ENCODE measurements at places on chromosomes 2 and 18. TPM values are rescaled to one million over a fixed set of nuclear protein-coding genes. Genes with fewer than 3 reads are reported as not detected.

The CYP27C1 gene
- polyA plus RNA-seq, result 5.1 TPM

The DYSF gene
- polyA plus RNA-seq, result 146 TPM

The NR4A2 gene
- polyA plus RNA-seq, result 1.6 TPM

The APLF gene
- 1.3 TPM for polyA plus RNA-seq

DNA sequence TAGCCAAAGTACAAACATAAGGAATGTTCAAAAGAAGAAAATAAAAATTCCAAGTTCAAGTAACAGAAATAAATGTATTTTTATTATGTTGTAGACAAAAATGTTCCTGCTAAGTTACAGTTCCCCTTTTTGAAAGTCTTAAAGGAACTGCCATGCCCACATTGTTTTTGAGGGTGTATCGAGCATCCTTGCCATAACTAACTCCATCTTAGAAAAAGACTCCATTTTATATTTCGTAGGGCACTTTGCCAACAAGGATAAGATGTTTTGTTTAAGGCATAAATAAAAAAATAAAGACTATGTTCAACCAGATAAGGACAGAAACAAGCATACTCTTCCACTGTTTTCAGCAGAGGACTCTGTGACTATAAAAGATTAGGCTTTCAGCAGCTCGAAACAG lies 67.3 kb downstream of the TMEM237 start:
- no peak for DNase-seq

DNA sequence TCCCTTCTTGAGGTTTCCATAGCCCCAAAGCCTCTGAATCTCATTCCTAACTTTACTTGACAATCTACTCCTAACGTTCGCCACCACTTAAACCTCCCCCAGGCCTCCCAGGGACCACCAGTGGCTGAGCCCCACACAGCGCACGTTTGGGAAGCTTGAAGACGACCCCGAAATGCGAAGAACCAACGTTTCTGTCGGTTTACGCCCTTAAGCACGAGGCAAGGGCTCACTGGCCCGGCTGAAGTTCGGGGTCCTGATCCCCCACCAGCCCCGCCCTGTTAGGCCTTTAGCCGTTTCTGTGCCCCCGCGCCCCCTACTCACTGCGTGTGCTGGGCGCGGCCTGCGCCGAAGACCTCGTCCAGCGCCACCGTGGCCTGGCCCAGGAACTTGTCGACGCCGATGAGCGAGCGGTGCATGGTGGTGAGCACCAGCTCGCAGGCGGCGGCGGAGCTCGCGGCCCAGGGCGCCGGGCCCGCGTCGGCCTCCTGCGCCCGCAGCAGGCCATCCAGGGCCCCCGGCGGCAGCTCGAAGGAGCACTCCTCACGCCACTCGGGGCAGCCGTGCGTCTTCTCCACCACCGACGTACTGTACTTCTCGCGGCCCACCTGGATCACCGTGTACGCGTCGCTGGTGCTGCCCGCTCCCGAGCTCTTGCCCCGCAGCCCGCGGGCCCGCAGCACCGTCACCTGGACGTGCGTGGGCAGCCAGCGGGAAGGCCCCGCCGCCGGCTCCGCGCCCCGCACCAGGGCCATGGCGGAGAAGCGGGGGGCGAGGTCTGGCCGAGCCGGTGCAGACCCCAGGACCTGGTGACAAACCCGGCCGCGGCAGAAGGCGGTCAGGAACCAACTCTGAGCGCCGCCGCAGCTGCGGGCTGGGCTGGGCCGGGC lies 479 bp downstream of the RAB11FIP5 start:
- no peak for DNase-seq

GRCh38 chr2:11753452-11753885 lies 7.0 kb downstream of the LPIN1 start:
- no peak for DNase-seq

GRCh38 chr2:169732583-169733358 lies 861 bp upstream of the KLHL23 start:
- no peak for DNase-seq

DNA sequence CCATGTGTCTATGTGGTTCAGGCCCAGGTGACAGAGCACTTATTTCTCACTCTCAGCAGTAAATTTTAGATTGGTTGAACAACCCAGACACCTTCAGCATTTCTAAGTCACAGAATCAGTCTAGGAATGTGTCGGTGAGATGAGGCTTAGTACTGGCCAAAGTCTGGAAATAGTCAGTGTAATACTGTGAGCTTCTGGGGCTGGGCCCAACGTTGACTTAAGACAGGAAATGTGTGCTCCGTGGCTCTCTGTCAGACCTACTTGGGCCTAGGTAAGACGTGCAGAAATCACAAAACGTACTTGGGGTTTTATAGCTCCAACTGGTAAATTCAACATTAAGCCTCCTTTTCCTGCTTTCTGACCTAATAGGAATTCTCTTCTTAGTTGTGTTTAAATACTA lies 160.3 kb upstream of the COL3A1 start:
- no peak for DNase-seq

- DNase-seq, result no peak
Measured at GRCh38 chr18:41004324-41004723, 950.7 kb upstream of the PIK3C3 start.

DNA sequence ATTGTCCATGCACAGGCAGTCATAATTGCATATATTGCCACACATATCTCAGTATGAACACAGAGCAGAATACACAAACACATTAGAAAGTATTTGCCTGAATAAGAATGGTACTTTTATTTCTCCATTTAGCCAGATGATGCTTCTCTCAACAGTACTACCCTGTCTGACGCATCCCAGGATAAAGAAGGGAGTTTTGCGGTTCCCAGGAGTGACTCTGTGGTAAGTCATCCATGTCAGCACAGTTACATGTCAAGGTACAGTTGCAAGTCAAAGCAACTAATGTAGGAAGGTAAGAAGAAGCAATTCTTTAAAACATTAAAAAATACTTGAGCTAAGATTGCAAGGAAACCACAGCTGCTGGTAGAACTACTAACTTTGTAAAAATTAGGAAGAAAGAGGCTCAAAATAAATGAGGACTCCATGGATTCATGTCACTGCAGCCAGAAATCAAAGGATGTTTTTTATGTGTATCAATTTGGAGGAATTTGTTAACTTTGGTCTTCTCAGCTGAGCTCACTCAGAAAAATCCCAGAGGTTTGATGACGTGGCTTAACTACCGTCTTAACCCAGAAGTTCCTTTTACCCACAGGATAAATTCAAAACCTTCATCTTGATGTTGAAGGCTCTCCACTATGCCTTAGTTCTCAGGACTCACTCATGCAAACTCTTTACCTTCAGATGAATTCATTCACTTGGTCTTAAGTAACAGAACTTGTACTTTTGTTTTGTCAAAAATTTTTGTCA lies 130.3 kb downstream of the ARHGAP28 start:
- DNase-seq, result no peak

GRCh38 chr2:18440141-18440661 lies 120.3 kb downstream of the RDH14 start:
- no peak for DNase-seq

DNA sequence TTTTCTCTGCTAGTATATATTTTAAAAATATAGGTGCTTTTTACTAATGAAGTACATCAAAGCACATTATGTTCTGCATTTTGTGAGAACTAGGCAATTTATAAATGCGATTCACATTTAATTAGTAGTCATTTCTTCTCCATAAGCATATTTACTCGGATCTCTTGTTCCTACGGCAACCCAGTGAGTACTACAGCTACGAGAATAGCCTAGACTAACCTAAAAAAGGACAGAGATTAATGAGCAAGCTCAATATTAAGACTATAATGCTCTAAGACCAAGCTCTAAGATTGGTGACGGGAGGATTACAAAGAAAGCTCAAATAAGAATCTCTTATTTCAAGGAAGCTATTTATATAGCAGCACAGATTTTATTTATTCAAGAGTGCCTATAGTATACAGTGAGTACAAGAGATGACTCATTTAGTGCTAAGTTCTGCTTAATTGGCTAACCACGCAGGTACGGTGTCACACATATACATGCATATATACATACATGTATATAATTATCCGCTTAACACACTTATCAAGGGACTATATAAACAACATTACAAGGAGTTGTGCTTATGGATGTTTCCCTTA lies 364.7 kb downstream of the GPD2 start:
- peak; percentile 11 for DNase-seq

- DNase-seq, result no peak
Measured at GRCh38 chr2:105254531-105255210, 13.1 kb downstream of the GPR45 start.

GRCh38 chr18:68660354-68661183 lies 54.3 kb downstream of the TMX3 start:
- no peak for DNase-seq

All from forelimb muscle (tissue), 1 donor.